ENCODE measurements at places on chromosomes 1 and 21. TPM values are rescaled to one million over a fixed set of nuclear protein-coding genes. Genes with fewer than 3 reads are reported as not detected.
A peak's percentile ranks its signal among the peaks of the same experiment; 100 is the strongest.

GRCh38 chr1:15187175-15188129 lies 33.9 kb downstream of the TMEM51 start:
- DNase-seq, result no peak
- H3K4me3 ChIP-seq, result no peak overlapping the region

- no peak overlapping the region for H3K27ac ChIP-seq
- H3K27me3 ChIP-seq, result no peaks in the 10 kb centered on the region
- peaks cover 7% of the 10 kb centered on the region for H3K4me1 ChIP-seq
Observed at GRCh38 chr1:167789501-167789900, 67.7 kb downstream of the MPZL1 start.

GRCh38 chr1:28123461-28123961 lies 35.1 kb upstream of the EYA3 start:
- peak; percentile 62 for DNase-seq
- peaks cover 11% of the 10 kb centered on the region for H3K4me1 ChIP-seq
- no peaks in the 10 kb centered on the region for H3K36me3 ChIP-seq
- H3K27ac ChIP-seq, result peak overlapping the region; percentile 81

DNA sequence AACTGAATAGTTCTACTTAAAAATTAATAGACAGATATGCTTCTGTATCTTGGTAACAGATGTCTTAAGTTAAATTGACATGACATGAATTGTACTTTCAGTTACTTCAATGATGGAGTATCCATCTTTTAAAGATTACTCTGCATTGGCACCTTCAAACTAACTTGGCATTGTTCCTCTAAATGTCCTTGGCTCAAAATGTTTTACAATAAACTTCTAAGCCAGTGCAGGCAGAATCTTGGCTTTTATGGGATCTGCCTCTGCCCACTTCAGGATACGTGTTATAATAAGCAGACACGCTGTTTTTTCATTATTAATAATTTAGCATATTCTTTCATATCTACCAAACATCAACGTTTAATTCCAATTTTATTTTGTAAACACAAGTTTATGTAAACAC lies 873.4 kb upstream of the ADAMTS5 start:
- H3K4me3 ChIP-seq, result no peak overlapping the region
- no peak for DNase-seq
- H3K36me3 ChIP-seq, result no peaks in the 10 kb centered on the region
- no peak overlapping the region for H3K27ac ChIP-seq

GRCh38 chr1:119139857-119140176 lies 636 bp downstream of the WARS2 start:
- H3K27me3 ChIP-seq, result no peaks in the 10 kb centered on the region
- no peak for DNase-seq

- H3K36me3 ChIP-seq, result peaks cover 32% of the 10 kb centered on the region
- H3K27ac ChIP-seq, result no peak overlapping the region
- H3K4me1 ChIP-seq, result no peaks in the 10 kb centered on the region
- DNase-seq, result no peak
- no peak overlapping the region for H3K4me3 ChIP-seq
- no peaks in the 10 kb centered on the region for H3K27me3 ChIP-seq
Observed at GRCh38 chr1:35857830-35858229, 25.2 kb upstream of the AGO1 start.

Gene CRTC2
- total RNA-seq, result 27.1 TPM

Measured in gastrocnemius medialis (tissue), 4 donors.